ENCODE measurements at places on chromosomes 16 and 17.
A peak's percentile ranks its signal among the peaks of the same experiment; 100 is the strongest.

DNA sequence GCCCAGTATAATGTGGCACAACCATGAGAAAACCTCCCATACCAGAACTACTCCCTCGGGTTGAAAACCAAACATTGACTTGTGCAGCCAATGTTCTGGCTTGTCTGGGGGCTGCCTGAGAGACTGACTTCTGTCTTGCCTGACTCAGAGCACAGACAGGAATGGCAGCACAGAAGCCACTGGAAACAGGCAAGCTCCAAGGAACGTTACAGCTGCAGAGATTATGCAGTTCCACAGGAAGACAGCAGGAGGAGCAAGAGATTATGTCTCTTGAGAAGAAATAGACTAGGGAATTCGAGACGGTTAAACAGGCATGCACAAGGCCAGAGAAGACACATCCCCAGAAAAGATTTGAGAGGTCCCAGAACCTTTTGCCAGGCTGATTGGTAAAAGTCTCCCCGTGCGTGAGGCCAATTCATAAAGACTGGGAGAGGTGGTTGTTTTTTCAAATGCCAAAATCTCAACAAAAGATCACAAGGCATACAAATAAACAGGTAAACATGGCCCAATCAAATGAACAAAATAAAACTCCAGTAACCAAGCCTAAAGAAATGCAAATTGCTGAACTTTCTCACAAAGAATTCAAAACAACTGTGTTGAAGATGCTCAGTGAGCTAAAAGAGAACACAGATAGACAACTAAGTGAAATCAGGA lies 90.6 kb upstream of the CDH5 start:
- peak; percentile 53 for DNase-seq

GRCh38 chr17:67742025-67742424 lies 24.3 kb downstream of the NOL11 start:
- no peak for DNase-seq

GRCh38 chr17:10088444-10088843 lies 110.0 kb downstream of the GAS7 start:
- DNase-seq = no peak

DNA sequence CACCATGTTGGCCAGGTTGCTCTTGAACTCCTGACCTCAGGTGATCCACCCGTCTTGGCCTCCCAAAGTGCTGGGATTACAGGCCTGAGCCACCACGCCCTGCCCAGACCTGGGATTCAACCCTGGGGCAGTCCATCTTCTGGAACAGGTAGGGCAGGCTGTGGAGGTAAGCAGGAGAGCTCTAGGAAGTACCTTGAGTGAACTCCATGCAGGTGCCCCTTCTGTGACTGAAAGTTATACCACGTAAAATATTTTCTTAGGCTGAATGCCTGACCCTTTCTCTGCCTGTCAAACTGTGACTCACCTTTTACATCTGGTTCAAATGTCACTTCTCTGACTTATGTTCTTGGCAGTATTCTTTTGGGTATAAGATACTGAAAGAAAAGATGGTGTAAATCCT lies 86.7 kb upstream of the ELAC2 start:
- no peak for DNase-seq

GRCh38 chr17:63930951-63931575 lies 1.1 kb downstream of the CD79B start:
- peak; percentile 76 for DNase-seq

GRCh38 chr16:30478766-30479478 lies 6.4 kb downstream of the ITGAL start:
- DNase-seq = no peak

DNA sequence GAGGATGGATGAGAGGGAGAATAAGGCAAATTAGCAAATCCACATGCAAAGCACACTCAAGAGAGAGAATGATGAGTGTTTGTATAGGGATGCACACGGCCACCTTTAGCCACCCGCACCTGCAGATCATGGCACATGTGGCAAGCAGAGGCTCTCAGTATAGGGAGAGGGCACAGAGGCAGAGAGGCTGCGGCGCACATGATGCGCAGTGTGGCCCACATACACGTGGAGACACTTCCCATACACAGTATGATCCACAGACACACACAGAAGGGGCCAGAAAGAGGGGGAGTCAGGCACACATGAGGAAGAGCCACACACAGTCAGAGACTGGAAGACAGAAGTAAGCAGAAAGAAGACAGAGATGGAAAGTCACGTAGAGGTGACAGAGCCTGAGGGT lies 6.5 kb upstream of the CHD3 start:
- no peak for DNase-seq

DNA sequence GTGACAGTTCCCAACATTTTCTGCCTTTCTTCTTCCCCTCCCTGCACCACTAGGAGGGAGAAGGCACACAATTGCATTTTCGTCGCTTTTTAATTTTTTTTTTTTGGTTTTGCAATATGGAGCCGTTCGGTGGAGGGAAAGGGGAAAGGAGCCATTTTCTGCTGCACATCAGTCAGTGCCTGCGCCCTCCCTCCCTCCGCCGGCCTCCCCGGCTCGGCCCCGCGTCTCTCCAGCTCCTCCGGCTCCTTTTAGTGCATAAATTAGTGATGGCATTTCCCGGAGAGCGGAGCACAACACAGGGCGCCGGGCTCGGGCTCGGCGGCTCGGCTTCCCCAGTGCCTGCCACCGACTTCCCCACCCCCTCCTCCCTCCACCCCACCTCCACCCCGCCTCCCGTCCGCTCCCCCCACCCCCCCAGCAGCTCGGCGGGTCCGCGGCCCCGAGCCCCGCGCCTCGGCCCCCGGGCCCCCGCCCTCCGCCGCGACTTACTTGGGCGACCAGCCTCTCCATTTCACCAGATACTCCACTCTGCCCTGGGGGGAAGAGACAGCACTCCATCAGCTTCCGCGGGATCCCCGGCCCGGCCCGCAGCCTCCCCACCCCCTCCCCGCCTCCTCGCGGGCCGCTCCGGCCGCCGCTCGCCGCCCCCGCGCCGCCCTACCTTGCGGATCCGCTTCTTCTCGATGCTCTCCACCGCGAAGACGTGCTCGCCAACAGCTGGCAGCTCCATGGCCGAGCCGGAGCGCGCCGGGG lies 542 bp downstream of the CBX4 start:
- DNase-seq = peak; percentile 60

- no peak for DNase-seq
These were observed 387 bp downstream of the MSI2 start for GRCh38 chr17:57256708-57257112.

DNA sequence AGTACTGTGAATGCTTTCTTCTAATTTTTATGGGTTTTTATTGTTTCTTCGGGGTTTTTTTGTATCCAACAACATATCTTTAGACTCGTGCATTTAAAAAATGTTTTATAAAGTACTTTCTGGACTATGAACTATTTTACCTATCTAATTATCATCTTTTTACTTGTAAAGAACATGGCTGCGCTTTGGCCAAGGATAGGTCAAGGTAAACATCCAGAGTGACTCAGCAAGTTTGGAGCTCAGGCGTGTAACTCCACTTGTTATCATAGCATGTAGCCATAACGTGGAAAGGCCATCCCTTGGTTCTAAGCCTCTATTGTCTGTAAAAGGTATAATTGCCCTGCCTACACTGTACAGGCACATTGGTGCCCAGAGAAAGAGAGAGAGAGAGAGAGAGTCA lies 818.0 kb upstream of the GOT2 start:
- DNase-seq = no peak

GRCh38 chr17:79933863-79934652 lies 94.8 kb upstream of the CBX4 start:
- DNase-seq = peak; percentile 60

- no peak for DNase-seq
These were observed 33.8 kb upstream of the ADGRG1 start for GRCh38 chr16:57594531-57595031.

- no peak for DNase-seq
These were observed 185.8 kb downstream of the HS3ST3A1 start for GRCh38 chr17:13415871-13416416.

DNA sequence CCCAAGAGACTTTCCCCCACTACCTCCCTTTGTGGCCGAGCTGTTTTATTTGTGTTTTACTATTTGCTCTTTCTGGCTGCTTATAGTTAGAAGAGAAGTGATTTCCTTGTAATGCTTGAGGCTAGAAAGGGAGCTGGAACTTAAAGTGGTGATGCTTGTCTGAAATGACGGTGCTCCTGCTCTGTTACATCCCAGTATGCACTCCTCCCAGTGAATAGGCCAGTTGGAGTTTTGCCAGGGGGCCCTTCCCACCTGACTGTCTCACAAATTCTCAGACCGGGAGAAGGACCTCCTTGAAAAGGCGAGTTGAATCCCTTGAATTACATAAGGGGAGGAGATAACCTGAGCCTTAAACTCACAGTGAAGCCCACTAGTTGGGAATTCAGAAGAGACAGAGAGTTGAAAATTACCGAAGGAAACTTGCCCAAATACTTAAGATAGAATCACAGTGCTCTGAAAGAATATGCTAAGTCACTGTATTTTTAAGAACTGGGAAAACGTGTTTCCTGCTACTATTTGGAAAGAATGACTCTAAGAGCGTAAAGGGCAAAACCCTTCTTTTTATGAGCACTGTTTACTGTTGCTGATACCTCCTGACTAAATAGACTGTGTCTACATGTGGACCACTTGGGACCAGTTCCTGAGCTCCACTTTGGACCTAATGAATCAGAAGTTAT lies 84.7 kb upstream of the CLEC3A start:
- DNase-seq = no peak

GRCh38 chr16:15509593-15510535 lies 75.5 kb downstream of the BMERB1 start:
- DNase-seq = no peak

GRCh38 chr16:5738586-5738985 lies 641.0 kb upstream of the EEF2KMT start:
- DNase-seq = no peak

- no peak for DNase-seq
These were observed 16.2 kb upstream of the COL1A1 start for GRCh38 chr17:50217591-50217990.

DNA sequence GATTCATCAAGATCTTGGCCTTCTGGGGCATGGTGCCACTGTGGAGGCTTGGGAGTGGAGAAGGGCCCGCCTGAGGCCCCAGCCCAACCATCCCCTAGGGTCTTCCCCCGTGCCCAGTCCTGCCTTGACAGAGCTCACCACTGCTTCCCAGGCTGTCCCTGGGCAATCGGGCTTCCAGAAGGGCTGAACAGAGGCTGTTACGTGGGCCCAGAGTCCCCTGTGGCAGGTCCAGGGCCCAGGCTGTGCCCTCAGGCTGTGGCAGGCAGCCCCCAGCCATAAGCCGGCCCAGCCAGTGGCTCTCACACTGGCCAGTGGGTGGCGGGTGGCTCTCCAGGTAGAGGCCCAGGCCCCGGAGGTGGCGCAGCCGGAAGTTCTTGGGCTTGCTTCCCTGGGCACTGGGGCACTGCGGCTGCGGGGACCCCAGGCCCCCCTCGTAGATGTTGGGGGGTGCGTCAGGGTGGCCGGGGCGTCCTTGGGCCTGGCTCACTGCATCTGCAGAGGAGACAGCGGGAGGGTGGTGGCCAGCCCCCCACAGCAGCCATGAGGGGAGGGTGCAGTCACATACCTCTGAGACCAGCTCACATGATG lies 809 bp downstream of the C16orf90 start:
- no peak for DNase-seq

- DNase-seq = no peak
These were observed 690 bp downstream of the RHOT1 start for GRCh38 chr17:32142857-32143526.

DNA sequence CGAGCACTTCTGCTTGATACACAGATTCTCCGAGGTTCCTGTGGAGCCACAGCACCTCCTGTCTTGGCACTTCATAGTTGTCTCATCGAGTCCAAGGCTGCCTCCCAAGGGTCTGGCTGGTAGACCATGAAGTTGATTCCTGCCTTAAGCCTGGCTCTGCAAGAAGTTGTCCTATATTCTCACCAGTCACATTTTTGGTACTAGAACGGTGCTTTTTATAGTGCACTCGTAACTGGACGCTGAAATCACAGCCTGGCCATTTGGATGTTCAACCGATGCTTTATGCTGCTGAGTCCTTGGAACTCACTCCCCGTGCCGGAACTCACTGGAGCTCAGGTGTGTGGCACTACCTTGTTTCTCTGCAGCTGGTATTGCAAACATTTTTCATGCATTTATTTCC lies 35.6 kb downstream of the RMI2 start:
- DNase-seq = no peak

GRCh38 chr16:17058471-17058870 lies 412.3 kb downstream of the XYLT1 start:
- no peak for DNase-seq

DNA sequence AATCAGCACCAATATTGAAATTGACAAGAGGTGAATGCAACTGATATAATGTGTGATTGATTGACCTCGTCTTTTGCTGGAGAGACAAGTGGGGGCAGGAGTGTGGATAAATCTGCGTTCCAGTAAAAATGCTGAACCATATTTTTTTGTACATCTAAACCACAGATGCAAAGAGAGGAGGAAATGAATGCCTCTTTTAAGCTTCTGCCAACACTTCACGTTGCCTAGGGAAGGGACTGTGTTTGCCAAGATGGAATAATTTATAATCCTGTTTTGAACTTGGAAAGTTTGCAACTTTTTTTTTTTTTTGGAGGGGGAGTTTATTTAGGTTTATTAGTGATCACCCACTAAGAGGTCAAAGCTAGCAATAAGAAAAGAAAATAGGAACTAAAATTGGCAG lies 288.2 kb upstream of the EEF2KMT start:
- no peak for DNase-seq

DNA sequence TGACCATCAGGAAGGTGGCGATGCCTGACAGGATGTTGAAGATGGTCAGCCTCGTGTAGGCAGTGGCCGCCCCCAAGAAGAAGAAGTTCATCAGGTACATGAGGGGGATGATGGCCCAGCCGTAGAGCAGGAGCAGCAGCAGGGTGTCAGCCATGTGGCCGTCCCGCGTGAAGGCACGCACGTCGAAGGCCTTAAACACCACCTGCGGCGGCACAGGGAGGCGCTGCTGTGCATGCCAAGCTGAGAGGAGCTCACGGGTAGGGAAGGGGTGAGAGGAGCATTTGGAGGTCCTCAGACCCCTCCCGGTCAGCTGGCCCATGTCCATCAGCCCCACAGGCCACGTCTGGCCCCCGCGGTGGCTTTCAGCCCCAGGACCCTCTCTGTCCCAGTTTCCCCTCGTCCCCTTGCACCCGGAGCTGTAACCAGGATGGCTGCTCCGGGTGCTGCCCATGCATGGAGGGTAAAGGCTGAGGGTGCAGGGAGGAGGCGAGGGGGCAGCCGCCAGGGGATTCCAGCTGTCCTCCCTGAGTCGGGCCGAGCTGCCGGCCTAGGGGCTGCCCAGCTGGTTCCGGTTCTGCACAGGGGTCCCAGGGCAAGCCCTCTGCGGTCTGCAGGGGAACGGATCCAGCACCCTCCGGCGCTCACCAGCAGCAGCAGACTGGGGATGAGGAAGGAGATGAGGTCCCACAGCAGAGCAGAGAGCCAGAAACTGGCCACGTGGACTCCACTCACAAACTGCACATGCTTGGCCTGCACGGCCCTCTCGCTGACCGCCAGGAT lies 17.1 kb upstream of the RNPS1 start:
- DNase-seq = no peak

DNA sequence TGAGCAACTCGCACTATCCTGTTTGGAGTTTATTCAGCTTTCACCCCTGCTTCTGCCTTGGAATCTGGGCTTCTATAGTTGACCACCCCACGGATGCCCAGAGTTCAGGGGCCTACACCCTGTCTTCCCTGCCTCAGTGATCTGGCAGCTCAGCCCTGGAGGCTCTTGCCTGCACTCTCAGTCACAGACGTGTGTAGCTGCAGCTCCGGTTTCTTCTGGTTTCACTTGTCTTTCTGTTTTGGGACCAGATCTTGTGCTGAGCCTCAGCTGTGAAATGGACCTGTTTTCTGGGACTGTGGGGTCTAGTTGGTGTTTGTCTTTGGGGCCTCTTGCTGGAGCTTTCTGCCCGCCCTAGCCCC lies 5.8 kb downstream of the GPT2 start:
- DNase-seq = no peak
